ENCODE measurements at places on chromosomes 16 and 17.

GRCh38 chr17:78360371-78361224, 721 bp upstream of the SOCS3 start:
- DNase-seq = peak; percentile 94

DNA sequence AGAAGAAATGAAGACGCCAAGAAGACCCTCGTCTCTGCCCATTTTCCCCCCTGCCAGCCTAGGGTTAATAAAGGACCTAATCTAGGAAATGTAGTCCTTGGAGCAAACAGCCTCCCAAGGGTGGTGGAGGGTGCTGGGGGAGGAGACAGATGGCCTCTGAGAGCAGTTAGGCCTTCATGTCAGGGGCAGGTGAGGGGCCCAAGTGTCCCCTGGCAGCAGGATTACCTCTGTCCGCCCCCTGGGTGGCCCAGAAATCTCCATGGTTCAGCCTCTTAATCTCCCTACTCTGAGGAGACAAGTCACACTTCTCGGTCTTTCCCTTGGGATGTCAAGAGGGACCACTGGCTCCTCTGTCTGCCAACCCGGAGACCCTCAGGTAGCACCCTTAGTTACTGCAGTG, 365.4 kb upstream of the TNRC6C start:
- DNase-seq = no peak

GRCh38 chr16:47712276-47713224, 251.4 kb downstream of the PHKB start:
- DNase-seq = no peak

DNA sequence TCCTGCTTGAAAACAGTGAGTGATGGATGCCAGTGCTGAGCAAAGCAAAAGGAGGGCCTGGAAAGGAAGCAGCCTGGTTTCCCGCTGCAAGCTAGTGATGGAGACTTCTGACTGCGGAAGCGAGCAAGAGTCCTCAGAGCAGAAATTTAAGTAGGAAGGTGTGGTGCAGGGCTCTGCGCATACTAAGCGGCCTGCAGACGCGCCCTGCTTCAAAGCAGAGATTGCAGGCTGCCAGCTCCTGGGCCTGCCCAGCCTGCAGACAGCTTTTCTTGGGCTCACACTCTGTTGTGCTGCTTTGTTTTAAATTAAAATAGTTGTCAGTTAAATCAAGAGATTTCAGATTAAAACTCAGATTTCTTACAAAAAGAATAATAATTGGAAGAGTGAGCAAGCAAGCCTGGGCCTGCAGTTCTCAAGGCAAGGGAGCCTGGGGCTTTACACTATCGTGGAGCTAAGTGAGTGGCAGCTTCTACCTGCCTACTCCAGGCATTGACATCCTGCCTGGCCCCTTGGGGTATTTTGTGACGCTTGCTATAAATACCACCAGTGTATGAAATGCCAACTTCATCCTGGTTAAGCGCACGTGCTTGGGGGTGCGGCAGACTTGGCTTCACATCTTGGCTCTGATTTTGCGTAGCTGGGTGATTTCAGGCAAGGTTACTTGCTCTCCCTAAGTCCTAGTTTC, 237.3 kb downstream of the XYLT1 start:
- no peak for DNase-seq

GRCh38 chr17:32536736-32537643, 50.2 kb downstream of the CDK5R1 start:
- peak; percentile 60 for DNase-seq

DNA sequence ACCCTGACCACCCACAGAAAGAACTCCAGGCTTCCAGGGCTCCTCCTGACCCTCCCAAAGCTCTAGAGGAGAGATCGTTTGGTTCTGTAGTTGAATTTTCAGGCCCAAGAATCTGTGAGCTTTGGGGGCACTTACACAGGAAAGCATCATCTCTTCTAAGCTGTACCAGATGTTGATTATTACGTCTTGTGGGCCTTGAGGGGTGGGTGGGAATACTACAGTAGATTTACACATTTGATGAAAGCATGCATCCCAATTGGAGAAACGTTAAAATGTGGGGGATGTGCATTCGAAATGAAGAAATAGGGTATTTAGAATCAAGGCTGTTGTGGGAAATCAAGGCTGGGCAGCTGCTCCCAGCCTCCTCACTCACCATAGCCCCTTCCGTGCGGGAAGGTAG, 61.9 kb downstream of the MGAT5B start:
- DNase-seq = no peak

- DNase-seq = no peak
Measured at GRCh38 chr17:6232732-6233101, 162.5 kb downstream of the WSCD1 start.

GRCh38 chr16:58656899-58657298, 27.3 kb upstream of the CNOT1 start:
- DNase-seq = no peak

Data from GM03348 (cell line).